T-helper 9 cell (primary cell): ENCODE measurements at places on chromosomes 6 and 20.

DNA sequence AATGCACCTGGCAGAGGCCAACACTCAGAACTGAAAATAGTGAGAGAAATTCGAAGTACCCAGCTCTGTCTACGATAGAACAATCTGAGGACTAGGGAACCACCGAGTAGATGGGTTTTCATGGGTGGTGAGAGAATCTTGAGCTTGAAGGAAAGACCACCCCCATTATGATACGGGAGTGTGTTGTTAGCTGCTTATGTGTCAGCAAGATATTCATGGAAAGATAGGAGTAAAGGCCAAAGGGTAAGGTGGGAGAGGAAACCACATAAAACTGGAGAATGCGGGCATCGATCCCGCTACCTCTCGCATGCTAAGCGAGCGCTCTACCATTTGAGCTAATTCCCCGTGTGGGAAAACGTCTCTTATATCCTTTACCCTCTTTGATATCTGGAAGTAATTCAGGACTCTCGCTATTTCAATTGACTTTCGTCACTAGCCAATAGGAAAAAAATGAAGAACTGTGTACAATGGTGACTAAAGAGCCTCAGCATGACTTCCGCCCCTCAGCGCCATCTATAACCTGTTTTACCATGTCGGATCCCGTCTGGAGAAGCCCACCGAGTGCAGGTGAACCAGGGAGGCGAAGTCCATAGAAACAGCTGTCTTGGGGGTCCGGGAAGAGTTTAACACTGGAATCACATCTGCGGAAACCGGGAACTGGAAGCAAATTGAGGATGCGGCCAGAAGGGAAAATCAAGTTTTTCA is 25.0 kb upstream of the ABT1 start:
- DNase-seq = no peak

- DNase-seq = no peak
These were observed 106.1 kb upstream of the JAG1 start for GRCh38 chr20:10779911-10780310.

GRCh38 chr6:117074672-117075071 is 190.7 kb upstream of the VGLL2 start:
- DNase-seq = no peak

DNA sequence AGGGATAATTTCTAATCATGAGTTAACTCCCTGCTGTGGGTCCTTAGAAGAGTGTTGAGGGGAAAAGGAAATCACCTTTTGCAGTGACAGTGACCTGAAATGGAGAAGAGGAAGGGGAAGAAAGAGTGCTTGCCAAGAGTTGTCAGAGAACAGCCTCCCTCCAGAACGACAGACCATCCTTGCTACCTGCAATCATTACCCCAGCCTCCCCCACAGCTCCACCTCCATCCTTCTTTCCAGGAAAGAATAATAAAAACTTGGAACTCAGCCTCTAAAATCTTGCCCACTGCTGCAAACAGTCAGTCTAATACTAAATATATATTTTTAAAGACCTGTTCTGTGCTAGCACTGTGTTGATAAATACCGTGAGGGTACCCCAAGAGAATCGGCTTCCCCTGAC is 28.7 kb upstream of the FUCA2 start:
- DNase-seq = no peak

DNA sequence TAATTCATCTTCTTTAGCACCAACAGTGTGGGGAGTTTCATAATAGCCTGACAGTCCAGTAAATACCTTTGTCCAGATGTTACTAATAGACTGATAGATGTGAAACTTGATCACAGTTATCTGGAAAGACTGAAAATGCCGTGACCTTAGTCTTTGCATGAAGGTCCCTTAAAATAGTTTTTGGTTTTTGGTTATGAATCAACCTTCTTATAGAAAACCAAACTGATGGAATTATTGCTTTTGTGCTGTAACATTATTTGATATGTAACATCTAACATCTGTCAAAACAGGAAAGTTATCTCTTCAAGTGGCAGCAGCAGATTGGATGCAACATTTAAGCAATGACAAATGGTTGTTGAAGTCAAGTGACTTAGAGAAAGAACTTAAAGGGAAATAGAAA is 190.4 kb downstream of the DOK5 start:
- DNase-seq = no peak

DNA sequence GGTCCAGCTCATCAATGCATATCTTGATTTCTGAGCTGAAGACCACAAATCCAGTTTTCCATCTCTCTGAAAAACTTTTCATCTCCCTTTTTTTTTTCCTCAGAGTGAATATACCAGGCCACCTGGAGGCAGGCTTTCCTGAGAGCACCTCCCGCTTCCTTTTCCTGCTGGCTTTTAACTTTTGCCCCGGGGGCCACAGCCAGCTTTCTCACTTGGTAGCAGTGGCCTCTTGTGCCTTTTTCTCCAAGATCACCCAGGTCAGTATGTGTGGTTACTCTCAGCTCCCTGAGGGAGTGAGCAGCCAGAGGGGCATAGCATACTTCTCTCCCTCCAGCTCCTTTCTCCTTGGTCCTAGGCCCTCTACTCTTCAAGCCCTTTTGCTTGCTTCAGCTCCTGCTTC is at the start of gene BTN1A1:
Gene BTN1A1 (plus strand): TSS at position 202 of the 400 bp plus-strand sequence. CDS start 984 bp downstream, outside the sequence.
- no peak for DNase-seq

- no peak for DNase-seq
These were observed 5.2 kb downstream of the GTSF1L start for GRCh38 chr20:43721429-43722152.

GRCh38 chr20:49045440-49046086 is 549 bp upstream of the CSE1L start:
- DNase-seq = peak; percentile 16

DNA sequence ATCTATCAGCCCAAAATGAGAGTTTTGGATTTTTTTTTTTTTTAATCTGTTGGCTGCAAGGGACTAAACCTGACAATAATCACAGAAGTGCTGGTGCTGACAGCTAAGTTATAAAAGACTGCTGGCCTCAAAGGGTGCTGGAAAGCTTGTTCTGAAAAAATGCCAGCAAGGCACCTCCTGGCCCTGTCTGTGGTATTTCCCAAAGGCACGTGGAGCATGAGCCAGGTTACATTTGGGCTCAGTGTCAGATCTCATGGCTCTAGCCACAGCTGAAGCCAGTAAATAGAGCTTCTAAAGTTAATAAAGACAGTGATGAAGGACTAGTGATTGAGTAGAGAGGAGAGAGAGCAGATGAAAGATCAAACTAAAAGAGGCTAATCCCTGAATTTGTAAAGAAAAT is 178.9 kb downstream of the FUT9 start:
- DNase-seq = no peak

- DNase-seq = no peak
These were observed 125.1 kb downstream of the BFSP1 start for GRCh38 chr20:17406051-17406590.

GRCh38 chr6:32147401-32148132 is 4.2 kb downstream of the PRRT1 start:
- no peak for DNase-seq

DNA sequence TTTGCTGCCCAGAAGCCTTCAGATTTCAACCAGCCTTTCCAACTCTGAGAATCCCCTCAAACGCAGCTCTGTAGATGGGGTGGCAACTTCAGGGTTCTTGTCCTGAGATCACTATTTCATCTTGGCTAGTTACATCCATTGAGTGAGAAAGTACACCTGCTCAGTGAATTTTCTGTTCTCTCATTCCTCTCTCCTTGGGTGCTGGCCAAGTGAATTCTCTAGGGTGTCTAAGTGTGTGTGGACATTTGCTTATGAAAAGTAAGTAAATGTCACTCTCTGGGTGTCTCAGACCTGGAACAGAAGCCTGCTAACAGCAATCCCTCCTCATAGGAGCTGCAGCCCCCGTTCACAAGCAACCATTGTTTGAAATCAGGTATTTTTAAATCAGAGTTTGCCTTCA is 3.8 kb downstream of the RIN2 start:
- no peak for DNase-seq

GRCh38 chr6:83511901-83512681 is at the start of gene PRSS35:
Gene PRSS35 (plus strand): TSS chr6:83512534. CDS start chr6:83523442, 10,908 bp downstream.
- DNase-seq = no peak

GRCh38 chr6:84249724-84250123 is 22.3 kb upstream of the CEP162 start:
- no peak for DNase-seq

DNA sequence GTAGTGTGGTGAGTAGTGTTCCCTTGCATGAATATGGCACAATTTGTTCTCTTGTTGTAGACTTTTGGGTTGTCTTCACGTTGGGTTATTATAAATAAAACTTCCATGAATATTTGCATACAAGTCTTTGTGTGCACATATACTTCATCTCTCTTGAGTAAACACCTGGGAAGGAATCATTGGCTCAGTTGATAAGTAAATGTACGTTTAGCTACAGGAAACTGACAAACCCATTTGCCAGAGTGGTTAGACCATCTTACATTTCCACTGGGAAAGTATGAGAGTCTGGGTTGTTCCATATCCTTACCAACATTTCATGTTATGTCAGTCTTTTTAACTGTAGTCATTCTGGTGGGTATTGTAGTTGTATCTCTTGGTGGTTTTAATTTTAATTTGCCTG is 119.2 kb downstream of the SLX4IP start:
- no peak for DNase-seq

- no peak for DNase-seq
These were observed 401.8 kb downstream of the PREX1 start for GRCh38 chr20:48425817-48426612.

- no peak for DNase-seq
These were observed 72.8 kb downstream of the MAP3K5 start for GRCh38 chr6:136719280-136720044.

GRCh38 chr6:6746333-6746969 is 157.9 kb downstream of the LY86 start:
- no peak for DNase-seq
